ENCODE measurements at places on chromosomes 7 and 10. TPM values are rescaled to one million over a fixed set of nuclear protein-coding genes. Genes with fewer than 3 reads are reported as not detected.

SYT15 gene
- total RNA-seq = 5.4 TPM

COL28A1 gene
- 5.4 TPM for total RNA-seq

EPO gene
- not detected for total RNA-seq

PRR15 gene
- not detected for total RNA-seq

ABLIM1 gene
- total RNA-seq = 176 TPM

SORCS1 gene
- 5.9 TPM for total RNA-seq

HOXA10 gene
- 19.2 TPM for total RNA-seq

All from vagina (tissue), 2 donors.